ENCODE measurements at places on chromosomes 3 and 15.

DNA sequence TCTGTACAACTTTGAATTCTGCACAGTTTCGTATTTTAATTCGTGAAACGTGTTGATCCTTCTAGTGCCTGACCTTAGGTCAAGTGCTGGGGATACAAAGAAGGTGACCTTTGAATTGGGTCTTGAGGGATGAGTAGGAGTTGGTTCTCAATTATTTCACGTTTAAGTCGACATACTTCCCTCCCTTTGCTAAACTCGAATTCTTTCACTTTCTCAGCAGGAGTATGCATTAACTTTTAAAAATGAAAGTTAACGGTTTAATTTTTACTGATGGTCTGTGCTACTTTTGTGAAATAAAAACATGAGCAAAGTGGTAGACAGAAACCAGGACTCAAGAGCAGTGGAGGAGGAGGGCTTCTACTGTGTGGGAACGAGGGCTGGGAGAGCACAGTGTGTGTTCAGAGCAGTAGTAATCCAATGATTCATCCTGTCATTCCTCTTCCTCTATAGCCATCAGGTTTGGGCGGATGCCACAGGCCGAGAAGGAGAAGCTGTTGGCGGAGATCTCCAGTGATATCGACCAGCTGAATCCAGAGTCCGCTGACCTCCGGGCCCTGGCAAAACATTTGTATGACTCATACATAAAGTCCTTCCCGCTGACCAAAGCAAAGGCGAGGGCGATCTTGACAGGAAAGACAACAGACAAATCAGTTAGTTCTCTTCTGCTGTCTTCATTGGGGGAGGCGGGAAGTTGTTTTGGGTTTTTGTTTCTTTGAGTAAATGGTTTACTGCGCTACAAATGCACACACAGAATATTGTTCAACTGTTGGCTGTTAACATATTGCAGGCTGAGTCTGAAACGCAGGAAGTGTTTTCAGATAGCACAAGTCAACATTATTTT is 78.6 kb upstream of the TSEN2 start:
- DNase-seq: no peak
- H3K27ac ChIP-seq: no peak overlapping the region
- H3K4me3 ChIP-seq: no peak overlapping the region
- no peaks in the 10 kb centered on the region for H3K27me3 ChIP-seq

- H3K27ac ChIP-seq: no peak overlapping the region
- H3K36me3 ChIP-seq: no peaks in the 10 kb centered on the region
- H3K4me1 ChIP-seq: peaks cover 18% of the 10 kb centered on the region
- no peaks in the 10 kb centered on the region for H3K27me3 ChIP-seq
- H3K4me3 ChIP-seq: no peak overlapping the region
Observed at GRCh38 chr3:46485779-46486175, 12.0 kb upstream of the RTP3 start.

GRCh38 chr3:4060064-4060463 is 243.1 kb upstream of the SETMAR start:
- no peaks in the 10 kb centered on the region for H3K4me1 ChIP-seq
- no peak for DNase-seq
- no peaks in the 10 kb centered on the region for H3K36me3 ChIP-seq
- H3K27me3 ChIP-seq: no peaks in the 10 kb centered on the region
- H3K4me3 ChIP-seq: no peak overlapping the region

- no peak overlapping the region for H3K27ac ChIP-seq
- no peaks in the 10 kb centered on the region for H3K27me3 ChIP-seq
- H3K4me1 ChIP-seq: no peaks in the 10 kb centered on the region
- no peak for DNase-seq
- H3K36me3 ChIP-seq: no peaks in the 10 kb centered on the region
Observed at GRCh38 chr3:86257955-86258641, 732.9 kb downstream of the VGLL3 start.

- no peak overlapping the region for H3K4me3 ChIP-seq
- H3K4me1 ChIP-seq: no peaks in the 10 kb centered on the region
- no peak overlapping the region for H3K27ac ChIP-seq
- no peak for DNase-seq
- H3K27me3 ChIP-seq: no peaks in the 10 kb centered on the region
- no peaks in the 10 kb centered on the region for H3K36me3 ChIP-seq
Observed at GRCh38 chr3:100796556-100796955, 87.3 kb downstream of the TFG start.

Data from CD4-positive, alpha-beta memory T cell (primary cell).